ENCODE measurements at places on chromosomes 6 and 20.

DNA sequence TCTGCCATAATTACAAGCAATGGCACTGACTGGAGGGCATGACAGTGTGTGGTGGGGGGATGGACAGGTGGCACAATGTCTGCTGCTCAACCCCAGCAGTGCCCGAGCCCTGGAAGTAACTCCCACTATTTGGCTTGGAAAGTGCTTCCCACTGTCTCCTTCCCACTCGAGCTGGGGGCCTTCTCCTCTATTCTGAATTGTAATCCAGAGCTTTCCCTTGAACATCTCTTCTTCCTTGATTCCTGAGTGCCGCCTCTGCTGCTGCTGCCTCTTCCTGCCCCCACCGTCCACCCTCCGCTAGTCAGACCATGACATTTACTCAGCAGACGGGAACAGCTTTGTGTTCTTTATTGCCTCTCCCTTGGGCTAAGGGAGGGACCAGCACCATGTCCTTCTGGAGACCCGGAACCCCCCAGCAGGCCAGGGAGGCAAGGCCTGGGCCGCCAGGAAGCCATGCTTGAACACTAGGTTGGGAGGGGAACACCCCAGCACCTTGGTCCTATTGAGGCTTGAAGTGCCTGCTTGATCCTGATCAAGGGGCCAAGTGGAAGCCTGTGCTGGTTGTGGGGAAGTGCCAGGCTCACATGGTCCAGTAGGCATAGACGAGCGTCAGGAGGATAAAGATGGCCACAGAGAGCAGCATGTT, 17.0 kb downstream of the CCDC167 start:
- no peak for DNase-seq

GRCh38 chr20:30593572-30593971, 663.9 kb upstream of the DEFB115 start:
- no peak for DNase-seq

DNA sequence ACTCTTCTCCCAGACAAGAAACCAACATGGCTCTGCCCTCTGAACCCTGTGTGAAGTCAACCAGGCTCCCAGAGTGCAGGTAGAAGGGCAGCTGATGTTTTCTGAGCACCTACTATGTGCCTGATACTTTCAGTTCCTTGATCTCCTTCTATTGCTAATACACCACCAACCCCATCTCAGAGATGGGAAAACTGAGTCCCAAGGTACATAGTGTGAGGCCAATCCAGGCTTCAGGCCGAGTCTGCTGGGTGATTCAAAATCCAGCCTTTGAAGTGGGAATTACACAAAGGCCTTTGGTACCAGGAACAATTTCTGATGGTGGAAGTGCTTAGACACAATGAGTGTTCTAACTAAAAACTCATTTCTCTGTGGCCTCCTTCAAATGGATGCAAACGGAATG, 96.3 kb downstream of the NFATC2 start:
- no peak for DNase-seq

GRCh38 chr6:89372506-89372901, 20.0 kb upstream of the UBE2J1 start:
- DNase-seq = no peak

- DNase-seq = no peak
These were observed 53.3 kb upstream of the TAF8 start for GRCh38 chr6:41996997-41997396.

DNA sequence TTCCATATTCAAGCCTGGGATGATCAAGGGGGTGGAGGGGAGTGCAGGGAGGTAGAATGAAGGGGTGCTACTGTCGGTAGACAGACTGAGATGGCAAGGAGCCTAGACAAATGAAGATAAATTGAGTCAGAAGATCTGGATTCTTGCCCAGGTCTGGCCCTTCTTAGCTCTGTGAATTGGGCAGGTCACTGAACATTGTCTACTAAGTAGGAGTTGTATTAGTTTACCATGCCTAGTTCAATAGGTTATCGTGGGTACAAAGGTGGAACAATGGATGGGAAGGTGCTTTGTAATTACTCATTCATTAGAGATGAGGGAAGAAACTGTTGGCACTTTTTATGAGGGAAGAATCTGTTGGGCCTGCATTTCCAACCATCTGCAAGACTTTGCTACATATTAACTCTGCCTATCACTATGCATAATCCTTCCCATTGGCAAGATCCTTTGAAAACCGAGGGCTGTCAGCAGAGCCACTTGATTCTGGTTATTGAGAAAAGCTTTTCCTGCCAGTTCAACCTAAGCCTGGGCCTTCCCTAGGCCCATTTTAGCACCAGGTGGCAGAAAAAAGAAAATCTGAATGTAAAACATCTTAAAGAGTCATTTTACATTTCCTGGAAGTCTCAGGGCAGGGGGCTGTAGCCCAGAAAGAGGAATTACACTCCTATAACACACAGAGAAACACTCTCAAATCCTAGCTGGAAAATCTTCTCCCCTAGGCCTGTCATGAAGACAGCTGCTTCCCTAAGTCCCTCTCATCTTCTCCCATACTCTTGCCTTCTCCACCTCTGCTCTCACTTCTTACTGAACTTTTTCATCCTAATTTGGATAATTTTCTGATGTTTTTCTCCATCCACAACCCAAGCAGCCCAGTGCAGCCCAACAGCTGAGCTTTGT, 103.5 kb downstream of the CD24 start:
- no peak for DNase-seq

DNA sequence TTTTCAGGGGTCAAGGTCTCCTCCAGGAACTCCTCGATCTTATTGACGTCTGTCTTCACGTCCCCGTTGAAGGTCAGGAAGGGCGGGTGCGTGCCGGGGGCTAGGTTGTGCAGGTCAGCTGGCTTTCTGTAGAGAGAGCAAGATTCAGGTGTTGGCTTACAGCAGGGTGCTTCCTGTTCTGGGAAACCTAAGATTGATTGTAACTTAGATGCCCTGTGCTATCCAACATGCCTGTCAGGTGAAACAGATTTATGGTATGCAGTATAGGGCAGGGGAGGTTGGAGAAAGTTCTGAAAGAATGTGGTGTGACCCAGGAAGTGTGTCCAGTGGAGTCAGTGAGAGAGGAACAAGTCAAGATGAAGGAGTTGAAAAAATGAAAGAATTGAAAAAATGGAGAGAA, 66.4 kb downstream of the CLIC5 start:
- no peak for DNase-seq

- peak; percentile 41 for DNase-seq
These were observed 58.4 kb downstream of the GJA10 start for GRCh38 chr6:89952686-89953085.

DNA sequence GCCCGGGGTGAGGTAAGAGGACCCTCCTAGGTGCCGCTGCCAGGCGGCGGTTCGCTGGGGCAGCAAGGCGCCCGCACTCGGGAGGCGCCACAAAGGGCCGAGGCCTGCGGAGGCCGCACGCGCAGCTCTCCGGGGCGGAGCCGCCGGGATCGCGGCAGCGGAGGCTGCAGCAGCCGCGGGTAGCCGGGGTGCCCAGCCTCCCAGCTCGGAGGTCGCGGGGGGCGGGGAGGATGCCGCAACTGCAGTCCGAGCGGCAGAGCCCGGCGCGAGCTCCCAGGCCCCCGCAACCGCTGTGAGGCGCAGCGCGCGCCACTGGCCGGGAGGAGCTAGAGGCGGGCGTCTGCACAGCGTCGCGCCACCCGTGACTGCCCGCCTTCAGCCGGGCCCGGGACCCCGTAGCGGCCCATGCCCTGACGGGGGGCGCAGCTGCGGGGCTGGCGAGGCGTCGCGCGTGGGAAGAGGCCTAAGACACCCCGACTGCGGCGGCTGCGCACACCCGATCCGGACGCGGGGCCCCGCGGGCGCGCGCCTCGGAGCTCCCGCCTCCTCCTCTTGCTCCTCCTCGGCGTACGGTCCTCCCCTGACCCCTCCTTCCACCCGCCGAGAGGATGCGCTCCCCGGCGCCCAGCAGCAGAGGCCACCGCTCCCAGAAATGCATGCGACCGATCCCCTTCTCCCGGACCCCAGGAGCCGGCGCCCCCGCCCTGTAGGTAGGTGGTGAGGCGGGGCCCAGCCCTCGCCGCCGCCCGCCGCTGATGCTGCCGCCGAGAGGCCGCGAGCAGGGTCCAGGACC, at the start of gene NCOA7:
NCOA7 (plus strand) TSS at position 603 of the 793 bp plus-strand sequence. CDS start 24,395 bp downstream, outside the sequence.
- DNase-seq = peak; percentile 70

DNA sequence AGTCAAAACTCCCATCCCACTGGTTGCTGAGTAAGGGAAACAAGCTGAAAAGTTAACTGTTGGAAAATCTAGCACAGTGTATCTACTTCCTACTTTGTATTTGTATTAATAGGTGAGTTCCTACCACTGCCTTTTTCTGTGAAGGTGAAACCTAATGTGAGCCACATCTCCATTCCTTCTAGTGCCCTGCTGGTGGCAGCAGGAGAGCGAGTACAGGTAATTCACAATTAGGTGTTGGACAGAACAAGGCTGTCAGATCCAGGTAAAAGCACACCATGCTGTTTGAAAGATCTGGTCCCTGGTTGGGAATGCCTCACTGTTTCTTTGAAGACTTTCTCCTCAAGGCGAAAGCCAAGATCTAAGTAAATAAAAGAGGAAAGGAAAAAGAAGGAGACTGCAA, 528.4 kb downstream of the PKHD1 start:
- DNase-seq = no peak

DNA sequence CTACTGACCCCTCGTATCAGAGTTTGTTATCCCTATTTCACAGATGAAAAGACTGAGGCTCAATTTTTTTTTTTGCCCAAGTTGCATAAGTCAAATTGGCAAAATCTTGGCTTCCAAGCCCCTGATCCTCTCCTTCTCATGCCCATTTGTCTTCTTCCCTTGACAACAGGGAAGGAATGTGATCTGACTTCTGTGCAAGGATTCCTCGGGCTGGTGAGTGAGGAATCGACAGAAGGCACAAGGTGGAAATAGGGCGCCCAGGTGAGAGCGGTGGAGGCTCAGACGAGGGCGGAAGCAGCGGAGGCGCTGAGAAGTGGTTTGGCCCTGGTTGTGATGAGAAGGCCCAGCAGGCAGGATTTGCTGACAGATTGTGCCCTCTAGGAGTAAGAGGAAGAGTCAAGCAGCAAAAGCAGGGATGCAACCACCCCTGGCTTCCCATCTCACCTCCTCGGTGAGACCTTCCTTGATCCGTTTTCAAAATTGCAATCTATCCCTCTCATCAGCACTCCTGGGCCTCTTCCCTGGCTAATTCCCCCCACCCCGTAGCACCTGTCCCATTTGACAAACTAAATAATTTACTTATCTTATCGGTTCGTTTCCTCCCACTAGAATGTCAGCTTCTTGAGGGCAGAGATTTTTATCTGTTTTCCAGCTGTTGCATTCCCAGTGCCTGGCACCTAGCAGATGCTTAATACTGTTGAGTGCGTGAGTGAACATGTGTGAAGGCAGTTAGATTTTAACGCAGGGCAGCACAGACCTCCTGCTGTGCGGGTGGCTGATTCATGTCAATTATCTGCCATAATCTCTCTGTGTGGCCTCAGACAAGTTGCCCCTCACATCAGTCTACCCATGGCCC, 3.7 kb upstream of the SIRPA start:
- no peak for DNase-seq

DNA sequence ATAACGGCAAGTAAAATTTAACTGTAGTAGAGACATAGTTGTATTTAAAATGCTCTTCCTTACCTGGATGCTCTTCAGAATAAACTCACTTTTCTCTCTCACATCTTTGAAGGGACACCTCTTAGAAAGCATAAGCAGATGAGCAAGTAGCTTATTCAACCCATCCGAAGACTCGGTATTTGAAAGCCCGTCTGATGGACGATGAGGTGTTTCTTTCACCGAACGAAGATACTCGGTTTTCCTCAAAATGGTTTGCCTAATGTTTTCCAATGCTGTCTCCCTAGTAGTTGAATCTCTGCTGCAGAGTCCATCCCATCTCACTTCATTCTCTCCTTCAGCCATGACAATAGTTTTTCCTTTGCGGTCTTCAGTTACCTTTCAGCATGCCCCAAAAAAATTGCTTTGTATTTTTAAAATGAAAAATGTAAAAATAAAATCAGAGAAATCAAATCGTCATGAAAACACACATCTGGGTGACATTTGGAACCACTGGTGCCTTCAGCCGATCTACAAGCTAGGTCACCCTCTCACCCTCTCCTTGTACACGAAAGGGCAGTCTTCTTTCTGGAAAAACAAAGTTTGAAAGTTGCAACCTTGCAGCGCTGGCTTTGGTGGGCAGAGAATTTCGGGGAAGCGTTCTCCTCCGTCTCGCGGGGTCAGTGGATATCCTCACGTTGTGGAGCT, 772 bp downstream of the SESN1 start:
- no peak for DNase-seq

- no peak for DNase-seq
These were observed 10.7 kb upstream of the ULBP3 start for GRCh38 chr6:150079604-150080003.

DNA sequence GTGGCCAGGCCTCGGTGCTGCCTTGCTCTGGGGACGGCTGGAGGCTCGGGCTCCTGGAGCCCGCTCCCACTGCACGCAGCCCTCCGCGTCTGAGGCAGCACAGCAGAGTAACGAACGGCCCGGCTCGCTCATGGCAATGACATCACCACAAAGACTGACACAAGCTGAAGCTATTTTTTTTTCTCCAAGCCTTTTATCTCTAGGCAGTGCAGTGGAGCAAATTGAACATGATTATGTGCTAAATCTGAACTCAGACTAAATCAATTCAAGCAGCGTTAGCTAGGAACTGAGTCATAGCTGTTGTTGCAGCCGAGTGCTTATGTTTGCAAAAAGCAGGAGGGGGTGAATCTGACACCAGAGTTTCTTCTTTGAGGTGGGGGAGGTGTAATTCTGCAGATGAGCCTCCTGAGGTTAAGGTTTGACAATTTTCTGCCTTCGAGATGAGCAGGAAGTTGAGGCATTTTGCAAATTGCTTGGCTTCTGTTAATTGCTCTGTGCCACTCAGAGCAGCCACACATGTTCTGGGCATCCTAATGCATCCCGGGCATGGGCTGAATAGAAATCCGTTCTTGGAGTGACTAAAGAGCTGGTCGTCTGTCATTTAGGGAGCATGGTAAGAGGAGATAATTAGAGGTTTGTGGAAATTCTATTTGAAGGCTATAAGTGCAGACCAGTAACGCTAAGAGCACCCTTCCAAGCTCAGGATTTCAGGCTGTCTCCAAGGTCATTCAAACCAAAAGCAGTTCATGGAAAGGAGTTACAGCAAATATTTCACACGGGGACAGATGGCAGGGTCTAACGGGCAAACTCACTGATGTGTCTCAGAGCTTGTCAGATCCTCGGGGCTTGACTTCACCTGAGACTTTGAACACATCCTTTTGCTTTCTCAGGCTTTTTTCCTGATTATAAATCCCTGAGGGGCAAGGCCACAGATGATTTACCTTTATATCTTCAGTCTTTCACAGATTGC, 155.1 kb upstream of the ENPP5 start:
- DNase-seq = no peak

GRCh38 chr6:37105148-37106050, 64.6 kb upstream of the PIM1 start:
- DNase-seq = no peak
